ENCODE measurements at places on chromosomes 13 and 19.
A peak's percentile ranks its signal among the peaks of the same experiment; 100 is the strongest.

DNA sequence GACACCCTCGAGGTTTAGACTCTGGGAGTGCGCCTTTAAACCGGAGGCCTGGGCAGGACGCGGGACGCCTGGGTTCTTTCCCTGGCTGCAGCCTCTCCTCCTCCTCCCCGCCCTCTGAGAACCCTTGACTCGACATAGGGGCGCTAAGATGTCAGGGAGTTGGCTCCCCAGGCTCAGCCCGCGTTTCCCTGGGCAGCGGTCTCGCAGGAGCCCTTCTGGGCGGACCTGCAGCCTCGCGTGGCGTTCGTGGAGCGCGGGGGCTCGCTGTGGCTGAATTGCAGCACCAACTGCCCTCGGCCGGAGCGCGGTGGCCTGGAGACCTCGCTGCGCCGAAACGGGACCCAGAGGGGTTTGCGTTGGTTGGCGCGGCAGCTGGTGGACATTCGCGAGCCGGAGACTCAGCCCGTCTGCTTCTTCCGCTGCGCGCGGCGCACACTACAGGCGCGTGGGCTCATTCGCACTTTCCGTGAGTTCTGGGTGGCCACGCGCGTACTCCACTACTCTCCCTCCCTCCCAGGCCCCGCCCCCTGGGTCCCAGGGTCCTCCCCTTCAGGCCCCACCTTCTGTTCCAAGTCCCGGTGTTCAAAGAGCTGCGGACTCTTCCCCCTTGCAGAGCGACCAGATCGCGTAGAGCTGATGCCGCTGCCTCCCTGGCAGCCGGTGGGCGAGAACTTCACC lies 1.3 kb downstream of the ICAM5 start:
- peak; percentile 86 for DNase-seq

GRCh38 chr13:43495732-43496131 lies 291.0 kb downstream of the ENOX1 start:
- no peak for DNase-seq

DNA sequence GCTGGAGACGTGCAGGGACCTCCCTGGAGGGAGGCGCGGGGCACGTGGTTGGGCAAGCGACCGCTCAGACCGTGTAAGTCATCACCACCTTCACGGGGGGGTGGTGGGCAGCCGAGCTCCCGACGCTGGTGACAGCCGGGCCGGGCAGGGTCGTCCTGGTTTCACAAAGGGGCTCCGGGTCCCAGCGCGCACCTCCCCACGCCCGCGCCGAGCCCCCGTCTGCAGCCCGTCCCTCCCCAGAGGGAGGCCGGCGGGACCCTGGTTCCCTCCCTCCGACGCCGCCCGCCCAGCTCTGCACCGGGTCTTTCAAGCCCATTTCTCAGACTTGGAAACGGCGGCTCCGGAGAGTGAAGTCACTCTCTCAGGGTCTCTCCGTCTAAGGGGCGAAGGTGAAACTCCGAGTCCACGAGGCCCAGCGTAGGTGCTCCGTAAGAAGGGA lies 729 bp upstream of the ARID3A start:
- DNase-seq = peak; percentile 81

GRCh38 chr19:28210886-28211285 lies 1002.1 kb downstream of the UQCRFS1 start:
- DNase-seq = no peak

DNA sequence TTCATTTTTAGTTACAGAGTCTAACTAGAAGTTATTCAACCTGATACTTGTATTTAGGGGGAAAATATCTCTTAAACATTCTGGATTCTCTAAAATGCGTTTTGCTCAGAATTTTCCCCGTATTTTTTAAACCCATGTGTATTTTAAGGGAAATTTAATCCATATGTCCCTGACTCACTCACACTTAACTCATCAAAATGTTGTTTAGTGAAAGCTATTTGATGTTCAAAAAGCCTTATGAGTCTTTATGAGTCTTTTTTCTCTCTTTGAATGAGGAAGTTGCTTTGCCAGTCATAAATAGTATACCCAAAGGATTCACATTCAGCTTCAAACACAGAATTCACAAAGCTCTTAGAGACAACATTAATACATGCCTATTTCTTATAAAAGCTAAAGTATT lies 16.4 kb downstream of the MAB21L1 start:
- no peak for DNase-seq

DNA sequence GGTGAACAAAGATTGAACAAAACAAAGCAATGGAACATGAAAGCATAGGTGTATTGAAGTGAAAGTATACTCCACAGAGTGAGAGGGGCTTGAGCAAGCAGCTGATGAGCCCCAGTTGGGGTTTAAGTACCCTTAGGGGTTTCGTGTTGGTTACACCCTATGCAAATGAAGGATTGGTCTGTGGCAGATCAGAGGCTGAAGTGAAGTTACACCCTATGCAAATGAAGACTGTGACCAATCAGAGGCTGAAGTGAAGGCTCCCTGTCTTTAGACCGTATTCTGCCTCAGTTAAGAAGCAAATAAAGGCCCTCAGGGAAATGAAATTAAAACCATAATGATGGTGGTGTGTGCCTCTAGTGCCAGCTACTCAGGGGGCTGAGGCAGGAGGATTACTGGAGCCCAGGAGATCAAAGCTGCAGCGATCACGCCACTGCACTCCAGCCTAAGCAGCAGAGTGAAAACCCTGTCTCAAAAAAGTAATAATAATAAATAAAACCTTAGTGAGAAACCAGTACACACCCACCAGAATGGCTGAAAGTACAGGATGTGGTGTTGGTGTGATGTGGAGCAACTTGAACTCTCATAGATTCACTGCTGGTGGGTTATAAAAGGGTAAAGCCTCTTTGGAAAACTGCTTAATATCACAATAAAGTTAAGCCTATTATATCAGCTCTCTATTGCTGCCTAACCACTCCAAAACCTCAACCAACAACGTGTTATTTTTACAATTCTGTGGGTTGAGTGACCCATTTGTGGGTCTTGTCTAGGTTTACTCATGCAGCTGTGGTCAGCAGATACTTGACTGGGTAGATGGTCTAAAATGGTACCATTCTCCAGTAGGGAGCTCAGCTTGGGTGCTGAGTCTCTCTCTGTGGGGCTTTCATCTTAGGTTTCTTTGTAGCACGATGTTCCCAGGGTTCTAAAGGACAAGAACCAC lies 12.8 kb upstream of the UPF3A start:
- no peak for DNase-seq

DNA sequence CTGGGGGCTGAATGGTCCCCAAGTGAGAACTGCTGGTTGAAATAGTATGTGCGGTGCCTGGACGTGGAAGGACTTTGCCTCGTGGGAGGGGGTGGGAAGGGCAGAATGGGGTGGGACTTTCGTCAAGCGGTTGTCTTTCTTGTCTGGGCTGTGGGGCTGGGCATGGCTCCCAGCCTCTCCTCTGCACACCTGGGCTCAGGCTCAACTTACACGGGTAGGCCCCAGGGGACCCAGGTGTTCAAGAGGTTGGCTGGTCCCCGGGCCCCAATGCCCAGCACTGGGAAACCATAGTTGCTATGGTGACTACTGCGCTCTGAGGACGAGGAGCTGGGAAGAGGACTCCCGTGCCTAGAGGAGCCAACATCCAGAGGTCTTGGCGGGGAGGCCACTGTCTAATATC lies 7.3 kb downstream of the NWD1 start:
- peak; percentile 62 for DNase-seq

DNA sequence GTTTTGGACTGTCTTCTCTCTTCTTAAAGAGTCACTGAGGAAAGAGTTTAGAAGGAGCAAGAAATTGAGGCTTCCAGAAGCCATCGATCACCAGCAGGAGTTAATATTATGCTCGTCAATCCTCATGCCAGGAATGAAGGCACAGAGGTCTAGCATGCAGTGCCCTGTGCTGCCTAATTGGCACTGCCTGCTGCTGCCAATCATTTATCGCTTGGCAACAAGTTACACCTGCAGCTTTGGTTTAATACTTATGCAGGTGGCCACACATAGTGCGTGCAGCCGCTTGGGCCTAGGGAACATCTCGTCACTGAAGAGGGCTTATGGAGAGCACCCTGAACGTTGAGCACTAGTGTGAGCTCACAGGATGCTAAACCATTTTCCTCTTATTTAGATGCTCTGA lies 2.7 kb upstream of the SOX1 start:
- peak; percentile 25 for DNase-seq

DNA sequence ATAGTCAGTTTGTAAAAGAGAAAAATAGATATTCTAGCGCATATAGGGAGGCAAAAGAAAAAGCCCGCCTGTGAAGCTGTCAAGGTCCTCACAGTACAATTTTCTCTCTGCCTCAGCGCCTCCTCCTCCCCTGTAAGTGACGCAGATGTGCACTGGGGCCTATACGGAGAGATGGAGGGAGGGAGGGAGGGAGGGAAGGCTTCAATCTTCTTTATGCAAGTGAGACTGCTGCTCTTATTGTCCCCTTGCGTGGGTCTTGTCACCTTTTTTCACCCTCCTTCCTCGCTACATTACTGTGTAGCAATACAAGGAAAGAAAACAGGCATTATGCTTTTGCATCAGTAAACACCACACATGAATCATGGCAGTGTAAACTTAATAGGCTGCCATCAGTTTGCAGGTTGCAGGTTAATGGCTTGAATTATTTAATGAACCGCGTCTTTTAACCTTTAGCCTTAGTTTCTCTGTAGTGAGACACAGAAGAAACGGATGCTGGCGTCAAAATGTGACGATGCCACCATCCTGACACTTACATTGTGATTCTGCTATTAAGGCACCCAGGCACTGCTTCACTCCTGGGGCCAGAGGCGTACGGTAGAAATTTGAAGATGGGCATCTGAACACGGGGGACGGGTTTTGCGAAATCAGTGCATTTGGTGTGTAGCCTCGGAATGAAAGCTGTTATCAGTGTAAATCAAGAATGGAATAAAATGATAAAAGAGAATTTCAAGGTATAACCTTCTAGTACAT lies at the start of gene KLHL1:
Gene KLHL1 (minus strand): TSS at position 97 of the 750 bp plus-strand sequence. CDS start 753 bp downstream, outside the sequence.
- no peak for DNase-seq

DNA sequence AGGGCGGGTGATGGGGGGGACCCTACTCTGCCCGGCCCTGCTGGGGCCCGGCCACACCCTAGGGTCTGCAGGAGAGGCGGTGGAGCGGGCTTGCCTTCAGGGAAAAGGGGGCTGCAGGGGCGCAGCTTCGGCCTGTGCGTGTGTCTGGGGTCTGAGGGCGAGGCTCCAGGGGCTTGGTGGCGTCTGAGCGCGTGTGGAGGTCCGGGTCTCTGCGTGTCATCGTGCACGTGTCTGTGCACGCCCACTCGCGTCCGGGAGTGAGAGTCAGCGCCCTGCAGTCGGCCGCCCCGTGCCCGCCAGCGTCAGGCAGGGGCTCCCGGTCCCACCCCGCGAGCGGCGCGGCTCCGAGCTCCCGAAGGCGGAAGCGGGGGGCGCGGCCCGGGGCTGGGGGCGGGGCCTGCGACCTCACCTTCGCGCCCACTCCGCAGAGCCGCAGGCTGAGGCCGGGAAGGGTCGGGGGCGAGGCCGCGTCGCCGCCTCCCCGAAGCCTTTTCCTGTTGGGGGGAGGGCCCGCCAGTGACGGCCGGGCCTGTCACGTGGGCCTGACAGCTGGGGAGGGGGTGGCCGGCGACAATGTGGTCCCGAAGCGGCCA lies at the start of gene ARHGAP45:
Gene ARHGAP45 (plus strand): TSS at position 420 of the 593 bp plus-strand sequence. CDS start 239 bp downstream, outside the sequence.
- peak; percentile 87 for DNase-seq

Data from RPMI8226 (cell line).